ENCODE measurements at places on chromosomes 1 and 21.

DNA sequence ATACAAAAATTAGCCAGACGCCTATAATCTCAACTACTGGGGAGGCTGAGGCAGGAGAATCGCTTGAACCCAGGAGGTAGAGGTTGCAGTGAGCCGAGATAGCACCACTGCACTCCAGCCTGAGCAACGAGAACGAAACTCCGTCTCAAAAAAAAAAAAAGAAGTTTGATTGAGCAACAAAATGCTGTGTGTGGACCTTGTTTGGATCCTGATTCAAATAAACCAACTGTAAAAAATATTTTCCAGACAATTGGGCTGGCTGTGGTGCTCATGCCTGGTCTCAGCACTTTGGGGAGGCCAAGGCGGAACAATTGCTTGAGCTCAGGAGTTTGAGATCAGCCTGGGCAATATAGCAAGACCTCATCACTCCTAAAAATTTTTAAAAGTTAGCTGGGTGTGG, 16.8 kb downstream of the PTAFR start:
- no peak for DNase-seq

- DNase-seq: no peak
Measured at GRCh38 chr1:22018583-22019559, 17.4 kb downstream of the CELA3A start.

DNA sequence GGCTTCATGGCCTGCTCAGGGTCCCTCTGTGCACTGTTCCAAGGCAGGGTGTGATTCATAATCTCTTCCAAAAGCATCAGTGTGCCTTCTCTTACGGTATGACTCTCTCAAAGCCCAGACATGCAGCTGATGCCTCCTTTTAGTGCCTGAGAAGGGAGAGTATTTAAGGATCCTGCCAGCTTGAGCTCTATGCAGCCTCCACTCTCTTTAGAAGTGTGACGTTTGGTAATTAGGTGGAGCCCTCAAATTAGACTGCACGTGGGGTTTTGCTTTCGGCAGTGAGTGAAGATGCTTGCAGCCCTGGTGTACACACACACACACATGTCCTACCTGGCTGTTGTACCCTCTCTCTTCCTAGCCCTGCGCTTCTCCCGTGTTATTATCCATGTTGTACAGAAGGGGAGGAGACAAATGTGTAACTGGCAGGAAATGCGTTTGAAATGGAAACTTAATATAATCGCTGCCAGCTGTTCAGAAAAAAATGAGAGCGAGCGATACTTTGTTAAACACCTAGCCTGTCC, 2.6 kb upstream of the C1orf174 start:
- DNase-seq: no peak

DNA sequence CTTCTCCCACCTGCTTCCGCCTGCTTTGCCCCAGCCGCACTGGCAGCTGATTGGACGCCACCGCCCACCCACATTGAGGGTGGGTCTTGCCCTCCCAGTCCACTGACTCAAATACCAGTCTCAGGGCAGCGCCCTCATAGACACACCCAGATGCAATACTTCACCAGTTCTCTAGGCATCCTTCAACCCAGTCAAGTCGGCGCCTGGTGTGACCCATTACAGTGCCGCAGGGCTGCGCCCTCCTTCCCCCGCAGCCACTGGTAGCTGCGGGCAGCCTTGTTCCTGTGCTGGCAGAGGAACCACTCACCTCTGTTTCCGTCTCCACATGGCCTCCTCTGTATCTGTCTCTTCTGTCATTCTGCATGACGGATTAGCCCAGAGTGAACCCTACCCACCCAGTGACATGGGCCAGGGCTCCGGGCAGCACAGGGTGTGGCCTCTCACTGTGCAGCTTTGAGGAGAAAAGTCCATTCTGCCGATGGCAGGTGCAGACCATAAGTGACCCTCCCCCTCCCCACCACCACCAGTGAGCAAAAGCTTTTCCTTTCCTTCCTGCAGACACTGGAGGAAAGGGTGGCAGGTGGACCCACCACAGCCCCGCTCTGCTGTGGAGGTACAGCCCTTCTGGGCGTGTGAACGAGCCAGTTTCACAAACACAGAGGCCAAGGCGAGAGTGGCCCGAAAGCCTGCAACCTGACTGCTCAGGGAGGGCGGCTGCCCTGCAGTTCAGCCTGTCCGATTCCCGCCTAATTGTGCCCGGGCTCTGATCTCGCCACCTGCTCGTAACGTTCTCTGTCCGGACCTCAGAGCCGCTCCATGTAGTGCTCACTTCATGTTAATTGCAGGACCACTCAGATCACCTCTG, 57.1 kb downstream of the FAAP20 start:
- DNase-seq: no peak

- DNase-seq: no peak
Measured at GRCh38 chr1:179175011-179175841, 54.3 kb downstream of the ABL2 start.
